AG08396 (cell line): ENCODE measurements at places on chromosomes 11 and 22.

GRCh38 chr22:20464096-20464614 lies 26.5 kb upstream of the SCARF2 start:
- no peak for DNase-seq

- no peak for DNase-seq
Measured at GRCh38 chr11:14065681-14066080, 103.2 kb downstream of the SPON1 start.

DNA sequence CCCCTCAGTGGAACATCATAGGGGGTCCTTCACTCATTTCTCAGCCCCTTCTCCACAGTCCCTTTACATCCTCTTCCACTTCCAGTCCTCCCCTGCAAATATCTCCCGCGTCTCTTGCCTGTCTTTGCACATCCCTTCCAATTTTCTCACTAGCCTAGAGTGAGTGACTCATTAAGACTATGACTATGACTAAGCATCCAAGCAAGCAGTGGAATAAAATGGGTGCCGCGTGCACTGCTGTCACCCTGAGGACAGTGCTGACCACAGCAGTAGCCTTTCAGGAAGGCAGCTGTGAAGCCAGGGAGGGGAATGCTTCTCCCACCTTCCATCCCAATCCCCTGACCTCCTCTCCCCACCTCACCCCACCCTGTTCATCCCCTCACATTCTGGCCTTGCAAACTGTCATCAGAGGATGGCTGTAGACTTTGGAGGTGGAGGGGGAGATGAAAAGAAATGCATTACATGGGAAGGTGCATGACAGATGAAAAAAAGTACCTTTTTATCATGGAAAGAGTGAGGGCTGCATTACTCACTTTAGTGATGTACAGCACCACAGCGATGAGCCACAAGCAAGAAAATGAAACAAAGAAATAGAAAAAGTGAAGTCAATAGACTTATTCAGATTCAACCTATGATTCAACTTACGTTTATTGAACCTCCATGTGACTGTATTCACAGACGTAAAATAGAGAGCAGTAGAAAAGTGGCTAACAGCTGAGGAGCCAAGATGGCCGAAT lies 948.2 kb downstream of the NTM start:
- DNase-seq, result peak; percentile 32

DNA sequence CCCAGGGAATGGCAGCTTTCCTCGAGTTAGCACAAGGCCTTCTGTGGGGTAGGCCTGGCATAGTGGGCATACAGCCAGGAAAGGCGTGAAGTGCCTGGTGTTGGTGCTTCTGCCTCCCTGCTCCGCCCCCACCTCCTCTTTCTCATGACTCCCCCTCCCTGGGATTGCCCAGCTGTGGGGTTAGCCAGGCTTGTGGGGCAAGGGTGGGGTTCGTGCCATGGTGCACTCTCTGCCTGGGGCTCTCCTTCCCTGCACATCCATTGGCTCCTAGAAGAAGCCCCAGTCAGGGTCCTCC lies 236.8 kb upstream of the NCAM1 start:
- no peak for DNase-seq

- no peak for DNase-seq
Measured at GRCh38 chr11:8692417-8692816, 9.8 kb downstream of the RPL27A start.

DNA sequence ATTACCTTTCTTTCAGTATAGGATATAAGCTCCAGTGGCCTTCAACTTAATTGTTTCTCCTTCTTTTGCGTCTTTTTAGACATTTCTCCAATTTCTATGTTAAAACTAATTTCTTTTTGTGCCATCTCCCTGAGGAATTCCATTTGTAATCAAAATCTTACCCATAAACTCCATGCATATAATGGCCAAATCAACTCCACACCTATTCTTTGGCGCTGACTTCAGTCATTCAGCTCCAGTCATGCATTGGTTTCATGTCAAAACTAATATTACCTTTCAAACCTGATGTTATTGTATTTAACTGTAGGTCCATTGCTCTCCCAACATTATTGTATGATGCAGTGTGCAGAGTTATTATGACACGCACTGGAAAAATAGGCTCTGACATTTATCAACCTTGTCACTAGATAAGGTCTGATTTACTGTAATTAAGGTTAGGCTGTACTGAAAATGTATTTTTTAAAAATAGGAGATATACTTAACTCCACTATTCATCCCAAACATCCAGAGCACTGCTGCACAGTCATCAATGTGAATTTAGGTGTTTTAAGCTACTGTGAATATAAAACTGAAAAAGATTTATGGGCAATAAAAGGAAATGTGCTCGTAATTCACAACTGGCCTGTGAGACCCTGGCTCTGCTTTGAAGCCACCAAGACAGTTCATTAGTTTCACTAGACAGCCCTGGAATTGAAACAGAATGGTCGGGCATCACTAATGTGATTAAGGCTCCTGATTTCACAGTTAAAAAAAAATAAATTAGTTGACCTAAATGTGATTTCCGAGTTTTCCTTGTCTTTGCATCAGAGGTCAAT lies 180.6 kb upstream of the GRIA4 start:
- no peak for DNase-seq

DNA sequence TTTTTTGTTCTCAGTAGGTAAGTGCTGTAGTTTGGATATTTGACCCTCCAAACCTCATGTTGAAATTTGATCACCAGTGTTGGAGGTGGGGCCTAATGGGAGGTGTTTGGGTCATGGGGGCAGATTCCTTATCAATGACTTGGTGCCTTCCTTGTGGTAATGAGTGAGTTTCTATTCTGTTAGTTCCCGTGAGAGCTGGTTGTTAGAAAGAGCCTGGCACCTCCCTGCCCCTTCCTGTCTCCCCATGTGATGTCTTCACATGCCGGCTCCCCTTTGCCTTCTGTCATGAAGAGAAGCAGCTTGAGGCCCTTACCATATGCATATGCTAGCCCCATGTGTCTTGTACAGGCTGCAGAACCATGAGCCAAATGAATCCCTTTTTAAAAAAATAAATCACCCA lies 138.3 kb downstream of the TMEM135 start:
- DNase-seq, result no peak

- no peak for DNase-seq
Measured at GRCh38 chr11:68750195-68751003, 921 bp downstream of the TESMIN start.
